Stimulated activated CD4-positive, alpha-beta T cell treated with anti-CD3 and anti-CD28 coated beads, Interleukin-1b, Interleukin-23, amount 100 ng/mL, for 1 hour (primary cell): ENCODE measurements at places on chromosomes 12 and 14.

- no peak for DNase-seq
These were observed 2.1 kb downstream of the ATP2B1 start for GRCh38 chr12:89706551-89706950.

GRCh38 chr12:40691913-40692764 is at the start of gene CNTN1:
TSS of gene CNTN1 (plus strand) at chr12:40692439.
- DNase-seq = no peak

DNA sequence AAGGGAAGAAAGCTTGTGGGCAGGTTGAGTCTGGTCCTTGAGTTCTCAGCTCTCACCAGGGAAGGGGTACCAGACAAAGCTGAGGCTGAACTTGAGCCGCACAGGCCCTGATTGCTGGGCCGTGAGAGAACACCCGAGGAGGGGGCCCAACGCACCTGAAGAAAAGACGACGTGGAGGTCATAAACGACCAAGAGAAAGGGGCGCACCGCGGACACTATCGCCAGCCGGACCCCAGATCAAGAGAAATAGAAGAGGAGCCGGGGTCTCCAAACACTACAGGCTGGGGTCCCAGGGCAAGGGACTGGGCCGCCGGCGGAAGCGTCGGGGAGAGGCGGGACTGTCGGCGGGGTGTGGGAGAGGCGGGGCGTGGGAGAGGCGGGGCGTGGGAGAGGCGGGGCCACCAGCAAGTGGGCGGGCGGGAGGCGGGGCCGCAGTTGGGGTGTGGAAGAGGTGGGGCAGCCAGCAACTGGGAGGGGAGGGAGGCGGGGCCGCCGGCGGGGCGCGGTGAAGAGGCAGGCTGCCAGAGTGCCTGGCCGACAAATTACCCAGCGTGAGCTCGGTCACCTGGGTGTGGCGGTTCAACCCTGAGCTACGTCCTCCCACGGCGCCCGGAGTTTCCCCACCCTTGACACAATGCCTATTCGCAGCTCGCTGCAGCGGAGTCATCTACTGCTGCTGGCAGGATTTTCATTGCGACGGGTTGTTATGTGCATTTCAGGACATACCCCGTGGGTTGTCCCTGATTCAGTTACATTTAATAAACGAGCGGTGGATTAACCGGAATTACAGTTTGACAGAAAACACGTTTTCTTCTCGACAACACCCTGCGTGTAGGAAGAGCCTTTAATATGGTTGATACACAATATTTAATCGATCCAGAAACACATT is 15.5 kb upstream of the NEMF start:
- peak; percentile 96 for DNase-seq

DNA sequence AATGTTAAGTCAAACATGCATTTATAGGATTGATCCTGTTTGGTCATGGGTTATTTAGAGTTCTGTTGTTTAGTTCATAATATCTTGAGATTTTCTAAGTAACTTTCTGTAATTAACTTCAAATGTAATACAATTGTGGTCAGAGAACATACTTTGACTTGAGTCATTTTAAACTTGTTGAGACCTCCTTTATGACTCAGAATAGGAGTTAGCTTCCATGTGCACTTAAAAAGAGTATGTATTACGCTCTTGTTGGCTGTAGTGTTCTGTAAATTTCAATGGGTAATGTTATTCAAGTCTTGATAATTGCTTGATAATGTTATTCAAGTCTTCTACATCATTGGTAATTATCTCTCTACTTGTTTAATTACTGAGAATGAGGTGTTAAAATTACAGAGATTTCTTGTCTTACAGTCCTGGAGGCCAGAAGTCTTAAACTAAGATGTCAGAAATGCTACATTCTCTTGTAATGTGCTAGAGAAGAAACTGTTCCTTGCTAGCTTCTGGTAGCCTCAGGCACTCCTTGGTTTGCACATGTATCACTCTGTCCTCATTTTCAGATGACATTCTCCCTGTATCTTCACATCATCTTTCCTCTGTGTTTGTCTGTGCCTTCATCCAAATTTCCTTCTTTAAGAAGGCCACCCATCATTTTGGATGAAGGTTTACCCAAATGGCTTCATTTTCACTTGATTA is 197.3 kb downstream of the TMTC3 start:
- no peak for DNase-seq

DNA sequence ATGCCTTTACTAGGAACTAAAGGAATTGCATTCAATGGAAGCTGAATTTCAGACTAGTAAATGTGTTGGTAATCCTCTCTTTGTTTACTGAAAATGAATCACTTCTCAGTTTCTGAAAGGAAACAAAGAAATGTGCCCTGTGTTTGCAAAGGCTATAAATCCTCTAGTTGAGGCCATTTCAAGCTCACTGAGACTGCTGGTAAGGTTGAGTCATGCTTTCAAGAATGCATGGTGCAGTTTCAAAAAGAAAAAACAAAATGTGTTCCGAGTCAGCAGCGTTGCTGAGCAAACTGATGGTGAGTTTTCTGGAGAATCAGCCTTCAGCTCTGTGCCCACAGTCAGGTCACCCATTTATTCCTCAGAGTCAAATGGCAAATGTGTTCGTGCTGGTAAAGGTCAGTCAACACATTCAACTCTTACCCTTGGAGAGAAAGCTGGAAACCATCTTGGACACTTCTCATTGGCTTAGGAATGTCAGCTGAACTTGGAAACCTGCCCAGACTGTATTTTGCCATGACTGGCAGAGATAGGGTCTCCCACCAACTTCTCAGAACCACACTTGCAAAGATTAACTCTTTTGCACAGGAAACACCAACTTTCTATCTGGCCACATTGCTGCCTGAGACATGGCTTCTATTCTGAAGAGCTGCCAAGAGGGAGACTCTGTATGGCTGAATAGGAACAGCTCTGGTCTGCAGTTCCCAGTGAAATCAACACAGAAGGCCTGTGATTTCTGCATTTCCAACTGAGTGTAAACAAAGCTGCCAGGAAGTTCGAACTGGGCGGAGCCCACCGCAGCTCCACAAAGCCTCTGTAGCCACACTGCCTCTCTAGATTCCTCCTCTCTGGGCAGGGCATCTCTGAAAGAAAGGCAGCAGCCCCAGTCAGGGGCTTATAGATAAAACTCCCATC is 484.4 kb downstream of the ATP23 start:
- no peak for DNase-seq

GRCh38 chr14:87483271-87484260 is 509.4 kb downstream of the GALC start:
- no peak for DNase-seq

- DNase-seq = no peak
These were observed 465.8 kb downstream of the APAF1 start for GRCh38 chr12:99110868-99111267.

DNA sequence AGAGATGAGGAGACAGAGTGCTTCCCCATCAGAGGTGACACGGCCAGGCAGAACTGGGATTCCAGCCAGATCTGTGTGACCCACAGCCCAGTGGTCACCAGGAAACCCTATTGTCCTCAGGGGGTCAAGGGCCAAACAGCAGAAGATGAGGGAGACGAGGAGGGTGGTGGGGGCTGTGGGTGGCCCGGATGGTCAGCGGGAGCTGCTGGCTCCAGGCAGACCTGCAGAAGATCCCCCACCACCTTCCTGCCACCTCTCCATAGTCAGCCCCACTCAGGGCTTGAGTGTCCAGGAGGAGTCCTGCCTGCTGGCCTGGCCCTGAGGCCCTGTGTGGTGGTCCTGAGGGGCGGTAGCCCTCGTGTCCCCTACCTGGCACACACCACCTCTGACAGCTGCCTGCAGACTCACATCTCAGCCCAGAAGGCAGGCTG is 136.8 kb downstream of the CALM1 start:
- DNase-seq = no peak
